Mammary epithelial cell (primary cell): ENCODE measurements at places on chromosomes 5 and 9. TPM values are rescaled to one million over a fixed set of nuclear protein-coding genes. Genes with fewer than 3 reads are reported as not detected.

DNA sequence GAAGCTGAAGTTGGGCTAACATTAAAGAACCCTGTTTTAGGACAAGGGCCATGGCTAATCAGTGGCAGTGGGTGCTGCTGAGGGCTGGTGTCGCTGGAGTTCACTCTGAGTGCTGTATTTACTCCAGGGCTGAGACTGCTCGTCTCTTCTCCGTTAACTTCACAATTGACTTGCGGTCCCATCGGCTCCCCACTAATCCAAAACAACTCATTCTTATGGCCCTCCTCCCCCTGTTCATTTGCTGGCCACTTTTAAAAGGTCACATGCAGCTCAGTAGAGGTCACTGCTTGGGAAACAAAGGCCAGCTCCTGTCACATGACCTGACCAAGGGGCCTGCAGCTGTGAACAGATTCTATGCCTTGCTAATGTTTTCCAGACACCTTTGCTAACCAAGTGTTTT, 38.4 kb downstream of the PTCH1 start:
- no peak for DNase-seq

DNA sequence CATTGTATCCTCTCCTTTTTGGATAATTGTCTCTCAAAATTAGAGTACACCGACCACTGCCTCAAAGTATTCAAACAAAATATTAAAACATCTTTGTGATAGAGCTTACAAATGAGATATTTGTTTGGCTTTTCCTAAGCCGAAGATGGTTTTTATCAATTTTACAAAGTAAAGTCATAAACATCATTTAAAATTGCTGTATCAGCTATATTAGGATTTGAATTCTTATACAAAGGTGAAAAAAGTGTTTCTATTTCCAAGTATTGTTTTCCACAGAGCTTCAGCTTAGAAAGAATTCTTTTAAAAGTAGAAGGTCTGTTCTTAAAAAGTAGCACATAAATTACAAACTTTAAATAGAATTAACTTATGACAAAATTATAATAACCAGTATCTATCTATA, 116.6 kb upstream of the IFNE start:
- DNase-seq, result no peak

OTP gene
- not detected for polyA plus RNA-seq

GRCh38 chr9:77833561-77834429, 185.7 kb upstream of the GNA14 start:
- no peak for DNase-seq

GRCh38 chr9:131848570-131849160, 108.8 kb upstream of the RAPGEF1 start:
- DNase-seq, result no peak

- no peak for DNase-seq
These were observed 305.4 kb downstream of the SEMA5A start for GRCh38 chr5:9240431-9240830.

DNA sequence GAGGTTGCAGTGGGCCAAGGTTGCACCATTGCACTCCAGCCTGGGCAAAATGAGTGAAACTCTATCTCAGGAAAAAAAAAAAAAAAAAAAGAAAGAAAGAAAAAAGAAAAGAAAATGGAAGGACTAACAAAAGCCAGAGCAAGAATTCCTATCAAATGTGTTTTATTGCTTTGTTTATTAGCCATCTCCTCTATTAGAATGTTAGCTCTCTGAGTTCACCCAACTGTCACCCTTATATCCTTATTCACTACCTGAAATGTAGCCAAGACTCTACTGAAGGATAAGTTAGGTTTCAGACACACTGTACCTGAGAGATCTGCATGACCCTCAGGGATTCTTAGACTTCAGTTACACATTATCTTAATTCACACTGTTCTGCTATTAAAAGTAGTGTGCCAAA, 177.9 kb downstream of the MAPKAP1 start:
- DNase-seq, result no peak

DNA sequence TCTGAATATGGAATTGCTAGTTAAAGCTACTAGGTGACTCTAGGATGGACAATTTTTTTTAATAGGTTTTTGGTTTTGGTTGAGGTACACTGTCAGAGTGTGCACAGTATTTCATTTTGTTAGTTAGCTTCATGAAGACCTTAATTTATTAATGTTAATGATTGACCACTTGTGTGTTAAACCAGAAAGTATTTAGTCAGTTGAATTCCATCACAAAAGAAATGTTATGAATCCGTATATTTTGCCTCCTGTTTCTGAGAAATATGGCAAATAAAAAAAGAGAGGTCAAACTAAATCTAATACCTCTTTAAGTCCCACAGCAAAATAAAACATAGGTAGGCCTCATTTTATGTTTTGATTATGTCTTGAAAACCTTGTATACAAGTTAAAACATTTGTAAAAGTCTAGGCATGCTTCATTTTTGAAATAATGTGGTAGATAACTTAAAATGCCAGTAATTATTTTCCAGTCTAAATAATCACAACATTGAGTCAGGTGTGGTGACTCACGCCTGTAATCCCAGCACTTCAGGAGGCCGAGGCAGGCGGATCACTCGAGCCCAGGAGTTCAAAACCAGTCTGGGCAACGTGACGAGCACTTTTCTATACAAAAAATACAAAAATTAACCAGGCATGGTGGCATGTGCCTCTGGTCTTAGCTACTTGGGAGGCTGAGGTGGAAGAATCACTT, 50.8 kb downstream of the ITGA1 start:
- DNase-seq, result no peak

MARCOL gene
- not detected for polyA plus RNA-seq

TAL2 gene
- 0.10 TPM for polyA plus RNA-seq
